ENCODE measurements at places on chromosomes 5 and 9.

- no peak for DNase-seq
Observed at GRCh38 chr5:74093561-74093960, 467.6 kb downstream of the ARHGEF28 start.

GRCh38 chr9:132040808-132041207 is 38.9 kb downstream of the MED27 start:
- no peak for DNase-seq

DNA sequence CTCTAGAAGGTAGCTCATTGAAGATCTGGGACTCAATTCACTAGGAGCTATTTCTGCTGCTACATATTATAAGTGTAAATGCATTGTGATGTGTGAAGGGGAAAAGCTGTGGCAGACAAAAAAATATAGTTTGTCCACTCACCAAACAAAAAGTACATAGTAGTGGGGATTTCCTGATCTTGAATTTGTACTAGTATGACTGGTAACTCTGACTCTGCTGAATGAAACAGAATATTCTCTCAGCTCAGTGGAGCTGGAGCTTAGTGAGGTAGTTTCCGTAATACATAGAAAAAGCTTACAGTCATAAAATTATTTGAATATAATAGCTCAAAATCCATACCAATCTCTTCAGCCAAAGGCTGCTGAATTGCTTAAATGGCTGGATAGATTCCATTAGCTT is 455.6 kb upstream of the CD180 start:
- no peak for DNase-seq

DNA sequence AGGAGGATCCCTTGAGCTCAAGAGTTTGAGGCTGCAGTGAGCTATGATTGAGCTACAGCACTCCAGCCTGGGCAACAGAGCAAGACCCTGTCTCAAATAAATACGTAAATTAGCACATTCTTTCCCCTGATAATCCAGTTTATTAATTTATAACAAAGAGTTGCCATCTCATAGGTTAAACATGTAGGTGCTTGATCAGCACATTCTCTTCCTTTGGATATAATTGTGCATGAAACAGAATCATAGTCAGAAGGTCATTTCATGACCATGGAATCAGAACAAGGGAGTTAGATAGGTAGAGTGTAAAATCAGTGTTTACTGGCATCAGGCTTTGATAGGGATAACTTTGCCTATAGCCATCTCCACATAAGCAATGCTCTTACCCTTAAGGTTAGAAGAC is 43.0 kb upstream of the KIAA1958 start:
- no peak for DNase-seq

GRCh38 chr5:149007174-149007573 is 55.7 kb downstream of the SH3TC2 start:
- no peak for DNase-seq

GRCh38 chr5:74517700-74518099 is 122.8 kb downstream of the ENC1 start:
- no peak for DNase-seq

DNA sequence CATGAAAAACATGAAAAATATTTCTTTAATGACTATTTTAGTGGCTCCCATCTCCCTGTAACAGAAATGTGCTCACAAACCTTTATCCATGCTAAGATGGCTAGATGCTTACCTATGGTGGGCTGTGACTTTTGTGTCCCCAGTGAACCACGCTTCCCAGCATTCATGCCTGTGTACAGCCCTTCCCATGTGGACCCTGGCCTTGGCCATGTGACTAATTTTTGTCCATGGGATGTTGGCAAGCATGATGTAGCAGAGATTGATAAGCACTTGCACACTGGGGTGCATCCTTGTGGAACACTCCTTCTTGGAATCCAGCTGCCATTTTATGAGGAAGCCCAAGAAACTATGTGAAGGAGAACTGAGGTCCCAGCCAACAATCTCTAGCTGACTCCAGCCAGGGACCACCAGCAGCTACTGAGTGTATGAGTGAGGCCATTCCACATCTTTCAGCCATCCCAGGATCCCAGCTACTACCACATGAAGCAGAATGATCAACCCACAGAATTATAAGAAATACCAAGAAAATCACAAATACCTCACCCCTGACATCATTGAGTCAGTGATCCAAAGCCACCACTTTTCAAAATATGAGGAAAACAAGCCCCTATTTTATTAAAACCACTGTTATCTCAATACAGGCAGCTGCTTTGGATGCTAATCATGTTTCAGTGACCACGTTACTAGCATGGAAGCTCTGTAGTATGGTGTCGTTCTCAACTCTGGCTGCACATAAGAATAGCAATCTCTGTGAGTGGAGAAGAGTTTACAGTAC is 16.1 kb upstream of the RAI14 start:
- DNase-seq: no peak

- no peak for DNase-seq
Observed at GRCh38 chr5:16844952-16845351, 91.1 kb downstream of the MYO10 start.

DNA sequence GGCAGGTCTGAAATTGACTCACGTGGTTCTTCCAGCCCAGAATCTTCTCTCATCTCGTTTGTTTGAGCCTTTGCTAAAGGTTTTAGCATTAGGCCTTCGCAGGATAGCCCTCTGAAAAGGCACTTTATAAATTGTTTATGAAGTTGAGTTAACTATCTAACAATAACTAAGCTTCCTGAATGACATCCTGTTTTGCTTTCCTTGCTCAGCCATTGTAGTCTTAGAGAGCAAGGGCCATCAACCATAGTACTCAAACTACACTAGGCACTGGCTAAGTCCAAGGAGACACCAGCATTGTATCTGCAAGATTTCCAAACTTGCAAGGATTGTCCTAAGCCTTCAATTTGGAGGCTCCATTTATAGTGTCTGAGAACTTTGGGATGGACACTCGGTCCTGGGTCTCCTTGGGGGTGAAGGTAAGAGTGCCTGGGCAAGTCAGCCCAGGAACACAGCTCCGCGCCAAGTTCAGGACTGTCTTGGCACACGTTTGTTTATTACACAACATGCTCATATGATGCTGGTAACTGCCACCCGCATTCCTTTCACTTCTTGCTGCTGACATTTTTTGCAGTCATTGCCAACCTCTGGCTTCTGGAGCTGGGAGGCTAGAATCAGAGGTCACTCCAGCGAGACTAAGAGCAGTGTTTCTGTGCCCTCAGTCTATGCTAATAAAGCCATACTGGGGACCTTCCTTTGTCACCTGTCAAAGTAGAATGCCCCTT is 151.1 kb downstream of the ESM1 start:
- DNase-seq: no peak

GRCh38 chr5:170628691-170629565 is 125.1 kb downstream of the KCNIP1 start:
- no peak for DNase-seq

DNA sequence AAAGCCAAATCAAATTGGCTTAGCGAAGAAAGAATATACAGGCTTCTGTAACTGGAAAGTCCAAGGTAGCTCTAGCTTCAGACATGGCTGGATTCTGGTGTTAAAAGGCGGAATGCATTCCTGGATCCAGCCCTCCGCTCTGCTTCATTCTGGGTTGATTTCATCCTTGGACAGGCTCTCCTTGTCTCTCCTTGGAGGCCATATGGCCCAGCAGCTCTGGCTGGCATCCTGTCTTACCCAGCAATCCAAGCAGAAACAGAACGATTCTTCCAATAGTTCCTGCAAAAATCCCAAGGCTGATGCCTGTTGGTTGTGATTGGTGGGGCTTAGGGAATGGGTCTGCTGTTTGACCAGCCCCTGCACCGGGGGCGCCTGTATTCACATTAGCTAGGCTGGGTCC is 37.0 kb upstream of the SAP30L start:
- DNase-seq: no peak

DNA sequence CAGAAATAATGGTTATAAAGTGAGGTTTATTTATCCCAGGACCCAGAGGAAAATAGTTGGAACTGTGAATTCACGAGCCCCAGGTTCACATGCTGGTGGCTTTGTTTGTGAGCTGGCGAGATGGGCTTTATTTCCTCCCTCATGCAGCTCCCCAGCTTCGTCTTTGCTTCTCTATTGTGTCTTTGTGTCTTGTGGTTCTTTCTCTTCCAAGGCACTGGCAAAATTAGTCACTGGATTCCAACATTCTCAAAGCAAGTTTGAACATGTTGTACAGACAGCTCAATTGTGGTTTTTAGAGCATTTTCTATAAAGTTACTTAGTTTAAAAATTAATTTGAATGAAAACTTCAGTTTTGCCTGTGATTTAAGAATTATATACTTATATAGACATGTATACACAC is 7.2 kb downstream of the NDUFS6 start:
- DNase-seq: no peak
